ENCODE measurements at places on chromosomes 5 and 9.

GRCh38 chr9:17191082-17191481 lies 56.2 kb downstream of the CNTLN start:
- DNase-seq = no peak

GRCh38 chr5:122019919-122020590 lies 58.0 kb downstream of the LOX start:
- DNase-seq = no peak

GRCh38 chr9:89872913-89873707 lies 268.3 kb downstream of the GADD45G start:
- no peak for DNase-seq

DNA sequence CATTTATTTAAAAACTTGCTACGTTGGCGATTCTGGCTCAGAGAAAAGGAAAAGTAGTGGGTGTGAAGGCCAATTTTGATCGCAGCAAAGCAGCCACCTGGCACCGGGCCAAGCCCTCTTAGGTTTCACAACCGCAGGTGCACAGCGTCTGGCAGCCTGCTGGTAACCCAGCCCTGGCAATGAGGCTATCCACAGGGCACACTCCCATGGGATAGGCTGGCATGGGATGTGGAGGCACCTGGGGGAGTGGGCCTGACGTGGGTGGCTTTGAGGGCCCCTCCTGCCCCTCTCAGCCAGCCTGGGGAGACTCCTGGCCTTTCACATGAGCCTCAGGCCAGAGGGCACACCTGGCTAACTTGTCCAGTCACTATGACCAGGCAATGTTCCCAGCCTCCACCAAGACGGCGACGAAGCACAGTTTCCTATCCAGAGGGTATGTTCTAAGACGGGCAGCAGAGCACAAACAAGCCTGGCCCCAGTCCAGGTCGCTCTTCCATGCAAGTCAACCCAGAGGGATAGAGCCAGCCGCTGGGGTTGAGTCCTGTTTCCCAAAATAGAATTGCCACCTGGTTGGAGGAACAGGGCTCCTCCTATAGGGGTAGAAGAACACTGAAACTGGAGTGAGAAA lies 19.0 kb downstream of the CMBL start:
- DNase-seq = peak; percentile 35

DNA sequence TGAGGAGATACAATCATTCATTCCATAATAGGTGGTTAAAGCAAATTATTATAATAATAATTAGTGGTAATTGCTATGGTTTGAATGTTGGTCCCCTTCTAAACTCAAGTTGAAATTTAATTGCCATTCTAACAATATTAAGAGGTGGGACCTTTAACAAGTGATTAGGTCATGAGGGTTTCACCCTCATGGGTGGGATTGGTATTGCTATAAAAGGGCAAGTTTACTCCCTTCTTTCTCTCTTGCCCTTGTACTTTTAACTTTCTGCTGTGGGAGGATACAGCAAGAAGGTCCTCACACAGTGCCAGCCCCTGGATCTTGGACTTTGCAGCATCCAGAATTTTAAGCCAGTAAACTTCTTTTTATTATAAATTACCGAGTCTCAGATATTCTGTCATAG lies 101.9 kb upstream of the PARP8 start:
- DNase-seq = no peak

DNA sequence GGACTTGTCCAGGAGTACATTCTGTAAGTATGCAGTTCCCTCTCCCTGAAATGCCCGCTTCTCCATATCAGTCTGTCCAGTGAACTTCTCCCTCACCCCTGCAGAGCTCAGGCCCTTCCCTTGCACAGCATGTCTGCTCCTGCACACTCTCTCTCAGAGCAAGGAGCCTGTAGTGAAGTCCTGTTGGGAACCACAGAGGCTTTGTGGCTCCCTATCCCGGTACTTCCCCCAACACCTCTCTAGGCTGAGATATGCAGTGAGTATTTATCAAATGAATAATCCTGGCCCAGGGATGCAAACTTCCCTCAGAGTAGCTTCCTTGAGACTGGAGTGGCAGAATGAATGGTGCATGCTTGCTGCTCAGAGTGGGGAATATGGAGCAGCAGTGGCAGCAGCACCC lies 48.8 kb downstream of the POC5 start:
- no peak for DNase-seq

DNA sequence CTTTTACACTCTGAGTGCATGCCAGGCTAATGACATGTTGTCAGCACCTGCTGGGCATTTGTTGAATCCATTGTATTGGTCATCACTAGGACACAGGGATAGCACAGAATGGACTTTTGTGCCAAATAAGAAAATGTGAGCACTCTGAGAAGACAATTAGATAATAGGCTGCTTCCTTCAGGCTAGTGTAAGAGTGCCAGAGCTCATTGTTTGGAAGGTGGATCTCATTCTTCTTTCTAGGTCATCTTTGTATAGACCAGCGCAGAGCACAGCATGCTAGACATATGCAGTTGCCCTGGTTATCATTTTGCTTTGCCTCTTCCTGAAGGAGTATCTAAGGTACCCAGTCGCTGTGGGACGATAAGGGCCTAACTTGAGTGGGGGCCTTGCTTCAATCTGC lies 493.4 kb upstream of the COX7C start:
- DNase-seq = no peak

DNA sequence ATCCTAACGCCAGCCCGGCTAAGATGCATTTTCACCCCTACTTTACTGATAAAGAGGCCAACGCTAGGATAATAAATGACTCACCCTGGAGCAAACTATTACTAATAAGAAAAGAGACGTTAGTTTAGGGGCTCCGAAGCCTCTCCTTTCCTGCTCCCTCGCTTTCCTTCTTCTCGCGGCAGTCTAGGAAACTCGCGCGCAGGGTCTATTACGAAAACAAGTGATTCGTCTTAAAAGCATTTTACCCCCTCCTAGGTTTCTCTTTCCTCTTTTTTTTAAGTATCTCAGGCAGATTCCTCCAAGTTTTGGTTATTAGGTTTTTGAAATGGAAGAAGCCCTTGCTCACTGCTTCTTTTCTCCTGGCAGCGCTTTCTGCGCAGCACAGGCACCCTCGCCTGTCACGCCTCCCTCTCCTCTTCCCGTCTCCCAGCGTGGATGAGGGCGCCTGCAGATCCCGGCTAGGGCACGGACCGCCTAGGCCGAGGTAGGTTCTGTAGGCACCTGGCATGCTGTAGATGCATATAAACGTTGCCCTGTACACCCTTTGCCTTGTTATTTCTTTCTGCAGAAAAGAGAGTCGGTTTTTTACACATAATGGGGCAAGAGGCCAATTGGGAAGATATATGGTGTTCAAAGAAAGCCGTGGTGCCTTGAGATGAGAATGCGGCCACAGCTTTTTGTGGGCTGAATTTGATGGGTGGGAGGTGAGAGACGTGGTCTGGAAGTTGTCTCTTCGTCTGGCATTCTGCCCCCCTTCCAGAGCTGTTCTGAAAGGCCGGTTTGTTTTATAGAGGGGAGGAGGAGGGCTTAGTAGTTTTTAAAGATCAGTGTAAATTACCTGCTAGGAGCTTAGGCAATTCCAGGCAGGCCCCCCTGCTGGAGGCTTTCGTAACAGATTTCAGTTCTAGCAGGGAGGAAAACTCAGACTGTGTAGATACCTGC lies 983 bp downstream of the GCNT1 start:
- DNase-seq = peak; percentile 12
